ENCODE measurements at places on chromosomes 12 and 14. TPM values are rescaled to one million over a fixed set of nuclear protein-coding genes. Genes with fewer than 3 reads are reported as not detected.

The TRAF3 gene
- 28.9 TPM for total RNA-seq

The KRT72 gene
- 0.44 TPM for total RNA-seq

The ENO2 gene
- total RNA-seq: 133 TPM

The BBOF1 gene
- total RNA-seq: 1.3 TPM

The GPR135 gene
- total RNA-seq: 1.8 TPM

The ZNF385A gene
- 0.74 TPM for total RNA-seq

The MBIP gene
- 23.0 TPM for total RNA-seq

The PTPN21 gene
- total RNA-seq: 0.08 TPM

The P2RX2 gene
- total RNA-seq: not detected

The RHEBL1 gene
- 9.5 TPM for total RNA-seq

The ALKBH1 gene
- 12.9 TPM for total RNA-seq

The CLEC9A gene
- total RNA-seq: not detected

The RAD52 gene
- 20.9 TPM for total RNA-seq

The KRT77 gene
- total RNA-seq: not detected

The FERMT2 gene
- not detected for total RNA-seq

DNA sequence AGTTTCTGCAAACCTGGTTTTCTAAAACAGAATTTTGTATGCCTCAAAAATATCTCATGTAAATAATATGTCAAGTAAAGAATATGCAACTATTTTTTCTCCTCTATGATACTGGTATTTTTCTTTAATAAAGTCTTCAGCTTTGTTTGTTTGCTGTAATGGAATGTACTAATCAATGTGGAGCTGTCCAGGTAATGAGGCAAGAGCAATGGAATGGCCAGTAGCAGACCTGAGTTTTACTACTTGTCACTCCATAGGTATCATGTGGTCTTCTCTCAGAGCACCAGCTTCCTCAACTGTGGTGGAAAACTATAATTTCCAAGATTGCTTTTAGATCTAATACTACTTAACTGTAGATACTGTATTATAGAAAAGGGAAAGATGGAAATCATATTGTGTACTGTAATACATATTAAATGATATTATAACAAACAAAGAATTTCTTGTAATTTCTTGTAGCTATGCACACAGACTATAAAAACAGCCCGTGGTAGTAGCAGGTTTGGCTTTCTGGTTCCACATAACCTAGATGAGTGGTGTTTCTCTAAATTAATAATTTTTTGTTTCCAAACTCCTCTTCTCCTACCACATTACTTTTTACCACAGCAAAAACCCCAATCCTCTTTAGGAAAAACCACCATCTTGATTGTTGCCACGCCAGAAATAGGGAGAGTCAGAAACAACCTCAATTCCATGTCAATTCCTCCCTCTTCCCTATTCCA, 70.6 kb downstream of the KIF21A start:
- peaks cover 20% of the 10 kb centered on the region for H3K36me3 ChIP-seq
- H3K4me3 ChIP-seq: peak overlapping the region; percentile 37
- DNase-seq: no peak
- H3K27me3 ChIP-seq: no peaks in the 10 kb centered on the region
- peak overlapping the region; percentile 79 for H3K27ac ChIP-seq

DNA sequence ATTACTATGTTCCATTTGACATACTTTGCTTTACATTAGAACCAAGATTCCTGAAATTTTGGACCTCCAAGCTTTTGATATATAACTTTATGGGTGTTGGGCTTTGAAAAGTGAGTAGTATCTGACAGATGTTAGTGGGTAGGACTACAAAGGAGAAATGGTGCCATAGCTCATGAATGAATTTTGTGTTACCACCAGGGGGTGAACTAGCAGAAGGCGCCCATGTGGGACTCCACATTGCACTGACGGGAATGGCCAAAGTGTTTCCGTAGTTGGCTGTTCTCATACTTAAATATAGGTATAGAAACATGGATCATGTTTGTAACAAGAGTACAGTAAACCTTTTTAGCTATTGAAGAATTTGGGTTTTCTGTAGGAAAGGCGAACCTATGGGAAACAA, 337.5 kb downstream of the FLRT2 start:
- no peaks in the 10 kb centered on the region for H3K36me3 ChIP-seq
- no peaks in the 10 kb centered on the region for H3K4me1 ChIP-seq
- H3K4me3 ChIP-seq: no peak overlapping the region

- DNase-seq: no peak
- no peaks in the 10 kb centered on the region for H3K36me3 ChIP-seq
- no peak overlapping the region for H3K27ac ChIP-seq
- no peaks in the 10 kb centered on the region for H3K4me1 ChIP-seq
- peaks cover 2% of the 10 kb centered on the region for H3K27me3 ChIP-seq
These were observed 31.3 kb upstream of the NR1H4 start for GRCh38 chr12:100442403-100442802.

DNA sequence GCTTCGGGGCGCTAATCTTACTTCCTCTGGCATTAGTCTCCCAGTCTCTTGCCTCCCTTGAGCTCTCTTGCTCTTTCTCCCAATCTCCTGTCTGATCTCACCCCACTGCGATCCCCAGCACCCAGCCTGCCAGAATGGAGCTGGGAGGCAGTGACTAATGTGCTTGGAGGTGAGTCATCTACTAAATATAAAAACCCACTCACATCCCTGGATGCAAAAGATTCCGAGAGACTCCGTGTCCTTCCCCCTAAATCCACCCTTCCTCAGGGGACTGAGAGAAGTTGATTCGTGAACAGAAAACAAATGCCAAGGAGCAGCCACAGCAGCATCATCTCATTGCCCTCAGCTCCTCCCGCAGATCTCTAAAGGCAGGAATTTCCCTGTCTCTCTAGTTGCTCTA, 45.7 kb upstream of the KCNA5 start:
- H3K4me3 ChIP-seq: no peak overlapping the region
- H3K27ac ChIP-seq: no peak overlapping the region
- no peaks in the 10 kb centered on the region for H3K4me1 ChIP-seq
- no peak for DNase-seq

DNA sequence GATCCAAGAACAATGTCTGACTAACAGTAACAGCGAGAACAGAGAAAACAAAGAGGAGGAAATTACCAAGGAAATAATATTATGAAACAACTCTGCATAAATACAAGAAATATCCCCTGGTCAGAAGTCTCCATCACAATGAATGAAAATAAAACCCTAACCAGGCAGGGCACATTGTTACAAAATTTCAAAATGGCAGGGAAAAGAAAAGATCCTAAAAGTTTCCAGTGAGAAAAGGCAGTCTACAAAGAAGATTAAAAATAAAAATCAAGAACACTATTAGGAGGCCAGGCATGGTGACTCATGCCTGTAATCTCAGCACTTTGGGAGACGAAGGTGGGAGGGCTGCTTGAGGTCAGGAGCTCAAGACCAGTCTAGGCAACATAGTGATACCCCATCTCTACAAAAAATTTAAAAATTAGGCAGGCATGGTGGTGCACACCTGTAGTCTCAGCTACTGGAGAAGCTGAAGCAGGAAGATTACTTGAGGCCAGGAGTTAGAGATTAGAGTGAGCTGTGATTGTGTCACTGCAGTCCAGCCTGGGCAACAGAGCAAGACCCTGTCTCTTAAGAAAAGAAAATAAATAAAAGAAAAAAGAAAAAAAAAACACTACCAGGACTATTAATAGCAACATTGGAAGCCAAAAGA, 47.8 kb downstream of the FERMT2 start:
- no peak overlapping the region for H3K4me3 ChIP-seq
- no peak overlapping the region for H3K27ac ChIP-seq
- H3K4me1 ChIP-seq: no peaks in the 10 kb centered on the region
- DNase-seq: no peak
- peaks cover 3% of the 10 kb centered on the region for H3K27me3 ChIP-seq
- no peaks in the 10 kb centered on the region for H3K36me3 ChIP-seq

- peaks cover 62% of the 10 kb centered on the region for H3K4me1 ChIP-seq
- DNase-seq: no peak
- H3K36me3 ChIP-seq: peaks cover 32% of the 10 kb centered on the region
- H3K4me3 ChIP-seq: no peak overlapping the region
- no peaks in the 10 kb centered on the region for H3K27me3 ChIP-seq
These were observed 256.5 kb upstream of the CRY1 start for GRCh38 chr12:107349839-107350238.

DNA sequence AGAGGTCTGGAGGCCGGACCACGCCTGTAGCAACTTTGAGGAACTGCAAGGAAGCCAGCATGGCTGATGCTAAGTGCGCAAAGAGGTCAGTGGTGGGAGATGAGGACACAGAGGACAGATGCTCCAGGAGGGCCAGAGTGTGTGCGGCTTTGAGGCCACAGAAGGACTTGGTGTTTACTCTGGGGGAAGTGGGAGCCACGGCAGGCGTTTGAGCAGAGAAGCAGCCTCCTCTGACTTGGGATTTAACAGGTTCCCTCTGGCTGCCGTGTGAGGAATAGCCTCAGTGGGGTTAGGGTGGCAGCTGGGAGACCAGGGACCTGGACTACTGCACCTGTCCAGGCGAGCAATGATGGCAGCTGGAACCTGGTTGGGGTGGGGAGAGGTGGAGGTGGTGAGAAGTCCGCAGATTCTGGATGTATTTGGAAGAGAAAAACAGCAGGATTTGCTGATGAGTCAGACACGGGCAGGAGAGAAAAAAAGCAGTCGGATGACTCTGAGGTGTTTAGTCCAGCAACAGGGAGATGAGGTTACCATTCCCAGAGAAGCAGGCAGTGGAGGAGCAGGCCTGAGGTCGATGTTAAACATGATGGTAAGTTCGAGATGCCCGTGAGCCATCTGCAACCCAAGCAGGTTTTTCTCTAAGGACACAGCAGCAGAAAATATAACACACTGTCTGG, 143.5 kb downstream of the SCARB1 start:
- peaks cover 2% of the 10 kb centered on the region for H3K4me1 ChIP-seq
- H3K27me3 ChIP-seq: peaks cover 13% of the 10 kb centered on the region
- no peak for DNase-seq
- no peaks in the 10 kb centered on the region for H3K36me3 ChIP-seq
- no peak overlapping the region for H3K4me3 ChIP-seq

- H3K36me3 ChIP-seq: peaks cover 2% of the 10 kb centered on the region
- H3K4me3 ChIP-seq: peak overlapping the region; percentile 40
- peak overlapping the region; percentile 52 for H3K27ac ChIP-seq
- no peaks in the 10 kb centered on the region for H3K27me3 ChIP-seq
- peaks cover 32% of the 10 kb centered on the region for H3K4me1 ChIP-seq
These were observed 3.4 kb downstream of the CDK2AP1 start for GRCh38 chr12:123267991-123268843.

DNA sequence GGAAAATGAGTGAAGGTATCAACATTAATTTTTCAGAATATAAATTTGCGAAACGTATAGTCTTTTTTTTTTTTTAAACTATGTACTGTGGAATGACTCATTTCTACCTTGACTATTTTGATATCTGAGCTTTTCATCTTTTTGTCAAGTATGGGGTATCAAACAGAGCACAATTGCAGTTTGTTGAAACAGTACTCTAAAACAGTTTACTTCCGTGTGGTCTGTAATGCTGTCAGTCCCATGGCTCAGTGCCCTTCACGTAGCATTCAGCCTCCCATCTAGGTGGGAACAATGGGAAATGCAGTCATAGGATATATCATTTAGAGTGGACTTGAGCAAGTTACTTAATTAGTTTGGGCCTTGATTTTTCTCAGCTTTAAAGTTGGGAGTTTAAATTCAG, 139.5 kb downstream of the ERC1 start:
- no peak for DNase-seq
- H3K27me3 ChIP-seq: no peaks in the 10 kb centered on the region
- H3K27ac ChIP-seq: no peak overlapping the region
- H3K4me3 ChIP-seq: no peak overlapping the region
- H3K4me1 ChIP-seq: peaks cover 25% of the 10 kb centered on the region

GRCh38 chr12:46158501-46158900, 110.3 kb downstream of the SLC38A1 start:
- H3K4me3 ChIP-seq: no peak overlapping the region
- H3K27me3 ChIP-seq: no peaks in the 10 kb centered on the region
- DNase-seq: no peak
- H3K4me1 ChIP-seq: peaks cover 13% of the 10 kb centered on the region
- no peak overlapping the region for H3K27ac ChIP-seq

GRCh38 chr14:51743588-51744000, 91.9 kb downstream of the FRMD6 start:
- H3K27me3 ChIP-seq: peaks cover 3% of the 10 kb centered on the region
- peak; percentile 56 for DNase-seq
- no peak overlapping the region for H3K4me3 ChIP-seq
- no peak overlapping the region for H3K27ac ChIP-seq

- H3K4me1 ChIP-seq: peaks cover 77% of the 10 kb centered on the region
- peaks cover 10% of the 10 kb centered on the region for H3K27me3 ChIP-seq
- peak overlapping the region; percentile 67 for H3K4me3 ChIP-seq
- peaks cover 59% of the 10 kb centered on the region for H3K36me3 ChIP-seq
- peak; percentile 72 for DNase-seq
- H3K27ac ChIP-seq: peak overlapping the region; percentile 90
These were observed 15.4 kb downstream of the PXN start for GRCh38 chr12:120249875-120250795.

DNA sequence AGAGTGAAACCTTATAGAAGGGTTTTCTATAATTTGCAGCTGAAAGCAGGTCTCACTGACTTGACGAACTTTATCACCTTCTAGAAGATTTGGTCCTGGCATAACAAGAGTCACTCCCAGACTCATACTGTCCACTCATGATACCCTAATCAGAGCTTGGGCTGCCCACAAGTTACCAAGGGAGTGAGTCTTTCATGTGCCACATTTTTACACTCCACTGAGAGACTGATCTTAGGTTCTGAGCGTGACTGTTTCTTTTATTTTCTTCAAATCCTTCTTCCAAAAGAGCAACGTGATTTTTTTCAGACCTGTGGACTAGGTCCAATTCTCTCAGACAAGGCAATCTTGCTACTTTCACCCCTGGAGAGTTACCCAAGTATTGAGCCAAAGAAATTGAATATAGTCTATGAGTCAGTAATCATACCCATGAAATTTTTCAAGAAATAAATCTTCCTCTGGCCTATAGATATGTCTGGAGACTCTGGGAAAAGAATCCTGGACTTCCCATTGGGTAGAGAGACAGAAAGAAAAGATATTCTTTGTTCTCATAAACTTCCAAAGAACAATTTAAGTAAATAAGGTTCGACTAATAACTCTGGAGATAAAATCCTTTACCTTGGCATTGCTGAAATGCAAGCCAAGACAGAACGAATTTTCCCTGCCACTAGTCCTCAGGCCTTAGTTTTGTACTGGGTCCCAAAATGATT, 26.9 kb downstream of the SIX1 start:
- no peak overlapping the region for H3K27ac ChIP-seq
- no peak for DNase-seq
- no peak overlapping the region for H3K4me3 ChIP-seq
- H3K36me3 ChIP-seq: no peaks in the 10 kb centered on the region

DNA sequence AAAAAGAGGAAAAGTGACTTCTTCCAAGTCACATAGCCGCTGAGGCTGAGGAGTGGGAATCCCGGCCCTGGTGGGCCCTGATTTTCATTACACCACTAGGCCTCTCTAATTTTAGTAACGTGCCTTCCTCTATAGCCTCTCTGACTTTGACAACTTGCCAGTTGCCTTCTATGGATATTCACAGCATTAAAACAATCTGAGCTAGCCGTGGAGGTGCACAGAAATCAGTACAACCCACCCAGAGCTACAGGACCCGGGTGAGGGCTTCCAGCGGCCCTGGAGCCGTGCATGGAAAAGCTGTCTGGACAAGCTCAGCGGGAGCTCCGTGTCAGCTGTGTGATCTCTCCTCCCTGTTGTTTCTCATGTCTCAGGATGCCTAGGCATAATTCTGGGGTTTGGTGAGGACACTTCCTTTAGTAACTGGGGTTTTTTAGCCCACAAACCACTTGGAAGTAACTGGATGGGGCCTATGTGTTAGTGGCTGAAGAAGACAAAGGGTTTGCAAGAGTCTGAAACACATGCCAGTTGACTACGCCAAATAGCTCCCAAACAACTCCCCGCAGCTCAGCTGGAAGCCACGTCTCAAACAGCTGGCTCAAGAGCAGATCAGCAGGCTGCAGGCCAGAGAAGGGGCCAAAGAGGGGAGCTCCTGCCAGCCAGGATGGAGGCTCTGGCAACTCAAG, 53.0 kb downstream of the SSH1 start:
- H3K4me1 ChIP-seq: peaks cover 13% of the 10 kb centered on the region
- H3K27me3 ChIP-seq: no peaks in the 10 kb centered on the region
- no peak overlapping the region for H3K27ac ChIP-seq
- DNase-seq: no peak

Measured in activated CD8-positive, alpha-beta T cell treated with anti-CD3 and anti-CD28 coated beads, Interleukin-2, amount 10 ng/mL, durations not matched to agents 7 days and 5 days (primary cell).